ENCODE measurements at places on chromosomes 5 and 9. TPM values are rescaled to one million over a fixed set of nuclear protein-coding genes. Genes with fewer than 3 reads are reported as not detected.

Gene HNRNPH1
- 610 TPM for total RNA-seq

- no peaks in the 10 kb centered on the region for H3K4me1 ChIP-seq
- DNase-seq: no peak
- H3K27me3 ChIP-seq: no peaks in the 10 kb centered on the region
Observed at GRCh38 chr5:126514131-126514557, 80.9 kb downstream of the ALDH7A1 start.

GRCh38 chr5:78905084-78905938 lies 79.8 kb downstream of the ARSB start:
- no peaks in the 10 kb centered on the region for H3K36me3 ChIP-seq
- H3K27me3 ChIP-seq: no peaks in the 10 kb centered on the region
- H3K4me3 ChIP-seq: no peak overlapping the region
- no peak overlapping the region for H3K27ac ChIP-seq
- no peak for DNase-seq
- H3K4me1 ChIP-seq: no peaks in the 10 kb centered on the region

- no peak overlapping the region for H3K4me3 ChIP-seq
- H3K36me3 ChIP-seq: no peaks in the 10 kb centered on the region
- DNase-seq: no peak
- no peak overlapping the region for H3K27ac ChIP-seq
- H3K27me3 ChIP-seq: no peaks in the 10 kb centered on the region
- H3K4me1 ChIP-seq: no peaks in the 10 kb centered on the region
Observed at GRCh38 chr9:125551781-125552180, 155.2 kb downstream of the MAPKAP1 start.

- no peaks in the 10 kb centered on the region for H3K36me3 ChIP-seq
- H3K27me3 ChIP-seq: no peaks in the 10 kb centered on the region
- H3K4me1 ChIP-seq: peaks cover 4% of the 10 kb centered on the region
- no peak overlapping the region for H3K27ac ChIP-seq
Observed at GRCh38 chr5:125894383-125894782, 528.8 kb upstream of the GRAMD2B start.

DNA sequence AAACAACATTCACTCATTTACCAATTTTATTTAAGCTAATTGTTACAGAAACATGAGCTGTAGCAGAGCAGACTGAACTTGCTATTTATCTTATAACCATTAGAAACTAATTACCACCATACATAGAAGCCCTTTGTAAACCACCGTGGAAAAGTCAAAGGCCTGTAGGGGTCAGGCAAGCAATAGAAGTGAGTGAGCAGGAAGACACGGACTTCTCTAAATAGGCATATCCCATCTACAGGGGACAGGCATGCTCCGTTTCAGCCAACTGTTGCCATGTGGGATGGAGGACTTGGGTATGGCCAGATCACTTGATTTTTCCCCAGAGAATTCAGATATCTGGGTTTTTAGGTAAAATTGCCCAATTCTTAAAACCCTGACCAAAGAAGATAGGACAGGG lies 44.8 kb downstream of the PRRC1 start:
- H3K27me3 ChIP-seq: peaks cover 13% of the 10 kb centered on the region
- H3K36me3 ChIP-seq: no peaks in the 10 kb centered on the region
- H3K4me3 ChIP-seq: no peak overlapping the region
- peak; percentile 19 for DNase-seq
- H3K4me1 ChIP-seq: peaks cover 8% of the 10 kb centered on the region

Gene SLC1A3
- total RNA-seq: 24.7 TPM

Gene BTNL3
- not detected for total RNA-seq

DNA sequence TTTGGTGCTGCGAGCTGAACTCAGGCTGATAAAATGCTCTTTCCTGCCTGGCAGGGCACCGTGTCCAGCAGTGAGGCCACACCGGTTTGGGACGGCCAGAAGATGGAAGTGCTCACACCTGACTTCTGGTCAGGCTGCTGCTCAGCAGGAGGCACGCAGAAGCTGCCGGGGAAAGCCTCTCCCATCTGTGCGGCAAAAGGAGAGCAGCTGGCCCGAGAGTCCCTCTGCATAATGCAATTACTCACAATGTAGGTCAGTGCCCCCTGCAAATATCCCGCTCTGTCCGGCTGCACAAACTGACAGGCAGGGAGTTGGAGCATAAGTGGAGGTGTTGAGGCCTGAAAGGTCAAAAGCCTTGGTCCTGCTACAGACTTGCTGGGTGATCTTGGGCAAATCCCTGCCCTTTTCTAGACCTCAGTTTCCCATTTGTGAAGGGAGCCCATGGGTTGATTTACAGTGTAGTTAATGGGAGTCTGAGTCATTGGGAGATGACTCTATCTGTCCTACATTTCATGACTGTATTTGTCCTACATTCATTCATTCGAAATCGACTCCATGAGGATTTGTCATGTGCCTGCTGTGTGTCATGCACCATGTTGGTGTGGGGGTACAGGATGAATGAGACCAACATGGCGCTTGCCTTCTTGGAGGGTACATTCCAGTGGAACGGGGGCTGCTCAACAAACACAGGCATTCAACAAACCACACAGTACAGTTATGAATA lies 61.8 kb upstream of the TBC1D2 start:
- H3K4me1 ChIP-seq: no peaks in the 10 kb centered on the region
- DNase-seq: peak; percentile 14
- H3K27me3 ChIP-seq: no peaks in the 10 kb centered on the region
- no peak overlapping the region for H3K27ac ChIP-seq
- no peaks in the 10 kb centered on the region for H3K36me3 ChIP-seq

Gene MYORG
- 4.7 TPM for total RNA-seq

- H3K4me3 ChIP-seq: no peak overlapping the region
- H3K27me3 ChIP-seq: no peaks in the 10 kb centered on the region
- no peak overlapping the region for H3K27ac ChIP-seq
Observed at GRCh38 chr9:68970151-68970550, 43.8 kb downstream of the PRKACG start.

GRCh38 chr9:15277400-15278090 lies 29.5 kb downstream of the TTC39B start:
- H3K4me1 ChIP-seq: no peaks in the 10 kb centered on the region
- H3K27me3 ChIP-seq: no peaks in the 10 kb centered on the region
- no peak overlapping the region for H3K27ac ChIP-seq

GRCh38 chr5:56594792-56595191 lies 220.6 kb upstream of the MAP3K1 start:
- H3K27me3 ChIP-seq: no peaks in the 10 kb centered on the region
- no peak overlapping the region for H3K27ac ChIP-seq
- no peak overlapping the region for H3K4me3 ChIP-seq
- no peaks in the 10 kb centered on the region for H3K4me1 ChIP-seq
- no peaks in the 10 kb centered on the region for H3K36me3 ChIP-seq

DNA sequence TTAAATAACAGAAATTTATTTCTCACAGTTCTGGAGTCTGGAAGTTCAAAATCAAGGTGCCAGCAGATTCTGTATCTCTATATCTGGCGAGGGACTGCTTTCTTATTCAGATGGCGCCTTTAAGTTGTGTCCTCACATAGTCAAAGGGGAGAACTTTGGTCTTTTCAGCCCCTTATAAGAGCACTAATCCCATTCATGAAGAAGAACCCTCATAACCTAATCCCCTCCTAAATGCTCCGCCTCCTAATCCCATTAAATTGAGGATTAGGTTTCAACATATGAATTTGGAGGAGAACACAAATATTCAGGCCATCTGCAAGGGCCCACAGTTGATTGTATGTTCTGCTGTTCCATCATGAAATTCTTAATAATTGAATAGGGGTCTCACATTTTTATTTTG lies 10.8 kb upstream of the CCDC152 start:
- peaks cover 7% of the 10 kb centered on the region for H3K4me1 ChIP-seq
- no peak overlapping the region for H3K4me3 ChIP-seq
- no peaks in the 10 kb centered on the region for H3K36me3 ChIP-seq
- no peak for DNase-seq
- H3K27ac ChIP-seq: no peak overlapping the region

GRCh38 chr5:132205385-132206125 lies 22.1 kb downstream of the P4HA2 start:
- no peaks in the 10 kb centered on the region for H3K4me1 ChIP-seq
- DNase-seq: no peak

GRCh38 chr5:149664083-149664482 lies 66.0 kb upstream of the PPARGC1B start:
- no peaks in the 10 kb centered on the region for H3K36me3 ChIP-seq
- H3K4me1 ChIP-seq: no peaks in the 10 kb centered on the region
- no peak overlapping the region for H3K27ac ChIP-seq
- no peak for DNase-seq
- H3K27me3 ChIP-seq: no peaks in the 10 kb centered on the region

Gene MYOT
- total RNA-seq: not detected

DNA sequence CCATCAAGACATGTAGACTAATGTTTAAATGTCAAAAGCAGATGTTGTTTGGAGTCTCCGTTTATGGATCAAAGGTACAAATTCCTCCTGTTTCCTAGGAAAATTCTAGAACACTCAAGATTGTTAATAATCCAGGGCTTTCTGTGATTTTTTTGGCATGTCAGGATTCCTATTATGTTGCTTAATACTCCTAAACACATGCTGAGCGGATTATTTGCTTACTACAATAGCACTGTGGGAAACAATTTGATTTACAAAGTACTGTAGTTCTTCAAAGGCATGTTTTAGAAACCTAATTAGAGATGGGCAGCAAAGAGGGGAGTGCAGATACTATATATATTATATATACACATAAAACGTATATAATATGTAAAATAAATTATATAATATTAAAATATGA lies 19.0 kb upstream of the SCAMP1 start:
- no peaks in the 10 kb centered on the region for H3K36me3 ChIP-seq
- H3K4me3 ChIP-seq: no peak overlapping the region
- no peak overlapping the region for H3K27ac ChIP-seq
- no peaks in the 10 kb centered on the region for H3K4me1 ChIP-seq
- no peak for DNase-seq

GRCh38 chr9:127664324-127664677 lies 42.5 kb upstream of the CFAP157 start:
- no peak for DNase-seq
- no peaks in the 10 kb centered on the region for H3K4me1 ChIP-seq
- no peak overlapping the region for H3K4me3 ChIP-seq
- no peak overlapping the region for H3K27ac ChIP-seq

DNA sequence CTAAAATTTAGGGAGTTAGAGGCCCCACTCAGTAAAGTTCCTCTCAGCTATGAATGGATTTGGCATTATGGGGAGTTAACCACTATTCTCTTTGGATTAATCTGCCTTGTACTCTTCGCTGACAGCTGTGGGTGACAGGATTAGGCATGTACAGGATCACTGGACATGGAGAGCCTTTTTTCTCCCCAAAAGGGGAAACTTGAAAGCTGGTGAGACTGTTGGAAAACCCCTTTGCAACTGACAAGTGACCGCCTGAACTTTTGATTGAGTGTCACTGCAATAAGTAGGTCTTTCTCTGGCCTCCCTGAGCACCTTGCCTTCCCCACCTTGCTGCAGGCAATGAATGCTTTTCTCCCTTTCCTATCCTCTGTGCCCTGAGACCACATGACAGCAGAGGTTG lies 68.3 kb downstream of the ERP44 start:
- no peaks in the 10 kb centered on the region for H3K27me3 ChIP-seq
- H3K36me3 ChIP-seq: no peaks in the 10 kb centered on the region
- no peak overlapping the region for H3K27ac ChIP-seq
- H3K4me3 ChIP-seq: no peak overlapping the region

Gene MARCHF3
- 1.3 TPM for total RNA-seq

GRCh38 chr9:117752894-117753293 lies 48.7 kb downstream of the TLR4 start:
- H3K27ac ChIP-seq: no peak overlapping the region
- H3K27me3 ChIP-seq: no peaks in the 10 kb centered on the region
- no peaks in the 10 kb centered on the region for H3K36me3 ChIP-seq
- no peak for DNase-seq

DNA sequence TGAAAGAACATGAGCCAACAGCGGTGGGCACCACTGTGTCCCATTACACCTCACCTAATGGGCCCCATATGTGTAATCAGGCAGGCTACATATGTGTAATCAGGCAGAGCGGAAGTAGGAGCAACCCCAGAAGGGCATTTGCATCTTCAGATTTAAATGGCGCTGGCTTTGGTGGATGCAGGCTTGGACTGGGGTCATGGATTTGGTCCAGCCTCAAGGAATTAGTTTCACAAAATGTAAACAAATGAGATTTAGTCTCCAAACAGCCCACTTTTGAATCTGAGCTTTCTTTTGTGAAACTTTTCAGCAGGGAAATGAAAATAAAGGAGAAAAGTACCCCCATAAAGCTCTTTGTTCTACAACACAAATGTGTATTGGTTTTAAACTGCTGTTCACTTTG lies 161.3 kb downstream of the LPAR1 start:
- no peak overlapping the region for H3K27ac ChIP-seq
- H3K27me3 ChIP-seq: no peaks in the 10 kb centered on the region
- peaks cover 66% of the 10 kb centered on the region for H3K36me3 ChIP-seq
- no peak overlapping the region for H3K4me3 ChIP-seq
- no peaks in the 10 kb centered on the region for H3K4me1 ChIP-seq
- no peak for DNase-seq

Gene FOXD1
- total RNA-seq: 10.3 TPM

GRCh38 chr5:82119889-82120288 lies 148.1 kb downstream of the ATG10 start:
- H3K27me3 ChIP-seq: no peaks in the 10 kb centered on the region
- no peaks in the 10 kb centered on the region for H3K36me3 ChIP-seq
- no peak overlapping the region for H3K4me3 ChIP-seq
- no peak for DNase-seq
- no peak overlapping the region for H3K27ac ChIP-seq

- no peak overlapping the region for H3K27ac ChIP-seq
- H3K27me3 ChIP-seq: no peaks in the 10 kb centered on the region
- no peaks in the 10 kb centered on the region for H3K4me1 ChIP-seq
- H3K36me3 ChIP-seq: no peaks in the 10 kb centered on the region
- no peak overlapping the region for H3K4me3 ChIP-seq
- DNase-seq: no peak
Observed at GRCh38 chr5:15510092-15510491, 10.1 kb downstream of the FBXL7 start.

GRCh38 chr9:114987116-114987515 lies 56.7 kb upstream of the TNFSF8 start:
- H3K27me3 ChIP-seq: no peaks in the 10 kb centered on the region
- no peaks in the 10 kb centered on the region for H3K36me3 ChIP-seq
- DNase-seq: no peak
- H3K4me1 ChIP-seq: peaks cover 14% of the 10 kb centered on the region

GRCh38 chr5:136120529-136120928 lies 12.1 kb upstream of the SMAD5 start:
- H3K36me3 ChIP-seq: no peaks in the 10 kb centered on the region
- H3K4me3 ChIP-seq: no peak overlapping the region
- H3K27me3 ChIP-seq: no peaks in the 10 kb centered on the region
- no peak overlapping the region for H3K27ac ChIP-seq
- DNase-seq: no peak

Gene NR6A1
- total RNA-seq: 0.77 TPM

GRCh38 chr9:91562416-91562815 lies 138.8 kb upstream of the NFIL3 start:
- H3K4me3 ChIP-seq: no peak overlapping the region
- H3K4me1 ChIP-seq: no peaks in the 10 kb centered on the region
- no peaks in the 10 kb centered on the region for H3K36me3 ChIP-seq
- peak; percentile 3 for DNase-seq
- no peak overlapping the region for H3K27ac ChIP-seq
- no peaks in the 10 kb centered on the region for H3K27me3 ChIP-seq
